ENCODE measurements at places on chromosomes 6 and 20.

GRCh38 chr20:4297127-4297826 is 281.9 kb upstream of the RNF24 start:
- no peak for DNase-seq

DNA sequence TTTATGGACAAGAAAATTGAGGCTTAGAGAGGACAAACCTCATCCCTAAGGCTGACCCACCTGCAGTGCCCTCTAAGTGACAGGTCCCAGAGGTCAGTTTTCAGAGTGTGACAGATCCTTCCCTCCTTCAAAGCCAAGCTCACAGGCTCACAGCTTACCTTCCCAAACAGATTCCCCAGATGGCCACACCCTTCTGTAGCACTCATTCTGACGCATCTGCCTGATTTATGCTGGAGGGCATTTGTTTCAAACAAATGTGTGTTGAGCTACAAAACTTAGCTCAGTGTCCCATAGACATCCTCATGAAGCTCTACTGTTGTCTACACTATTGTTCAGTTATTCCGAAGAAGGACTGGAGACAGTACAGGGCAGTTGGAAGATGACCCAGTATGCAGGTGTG is 60.6 kb upstream of the RIN2 start:
- DNase-seq: no peak

- DNase-seq: no peak
These were observed 136.5 kb upstream of the CDH4 start for GRCh38 chr20:61115364-61116065.

- DNase-seq: no peak
These were observed 13.8 kb upstream of the HLA-G start for GRCh38 chr6:29813809-29814208.

- DNase-seq: no peak
These were observed 610.1 kb upstream of the ARID1B start for GRCh38 chr6:156167016-156167624.

- DNase-seq: no peak
These were observed 96.0 kb upstream of the PRDM1 start for GRCh38 chr6:105990151-105990550.

DNA sequence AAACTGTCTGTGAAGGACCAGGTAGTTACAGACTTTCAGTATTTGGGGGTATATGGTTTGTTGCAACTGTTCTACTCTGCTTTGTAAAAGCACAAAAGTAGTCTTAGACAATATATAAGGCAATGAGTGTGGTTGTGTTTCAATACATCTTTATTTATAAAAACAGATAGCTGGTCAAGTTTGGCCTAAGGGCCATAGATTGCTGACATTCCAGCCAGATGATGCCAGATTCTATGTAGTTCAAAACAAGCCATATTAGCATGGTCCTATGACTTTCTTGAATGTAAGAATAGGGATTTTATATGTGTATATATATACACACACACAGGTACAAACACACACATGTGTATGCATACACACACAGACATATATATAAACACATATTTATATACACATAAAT is 201.8 kb downstream of the GRIK2 start:
- no peak for DNase-seq

GRCh38 chr20:48294196-48294595 is 508.9 kb upstream of the SULF2 start:
- DNase-seq: no peak

DNA sequence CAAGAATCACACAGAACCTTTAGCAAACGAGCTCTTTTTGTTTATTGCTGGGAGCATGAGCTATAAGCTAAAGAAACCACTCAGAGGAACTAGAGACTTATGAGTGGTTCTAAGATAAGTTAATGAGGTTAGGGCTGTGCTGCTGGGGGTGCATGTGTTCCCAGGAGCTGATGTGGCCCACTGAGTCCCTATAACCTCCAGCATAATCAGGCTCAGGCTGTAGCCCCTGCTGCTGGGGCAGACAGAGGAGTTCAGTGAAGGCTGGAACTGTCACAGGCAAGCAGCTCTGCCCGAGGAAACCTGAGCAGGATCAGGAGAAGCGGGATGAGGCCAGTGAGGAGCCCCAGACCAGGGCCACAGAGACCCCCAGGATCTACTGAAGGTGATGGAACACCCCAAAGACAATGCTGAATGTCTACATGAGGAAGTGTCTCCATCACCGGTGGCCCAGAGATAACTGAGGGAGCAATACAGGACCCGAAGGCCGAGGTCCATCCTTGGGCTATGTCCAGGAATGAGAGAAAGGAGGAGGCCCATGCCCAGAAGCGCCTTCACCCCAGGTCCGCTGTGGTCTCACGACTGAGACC is 17.3 kb downstream of the TUBB2B start:
- no peak for DNase-seq

- no peak for DNase-seq
These were observed 24.8 kb downstream of the GRM4 start for GRCh38 chr6:34120953-34121675.

GRCh38 chr6:39239527-39240154 is 10.4 kb upstream of the KCNK5 start:
- no peak for DNase-seq

- no peak for DNase-seq
These were observed 232.9 kb downstream of the SYNE1 start for GRCh38 chr6:152404086-152404857.

DNA sequence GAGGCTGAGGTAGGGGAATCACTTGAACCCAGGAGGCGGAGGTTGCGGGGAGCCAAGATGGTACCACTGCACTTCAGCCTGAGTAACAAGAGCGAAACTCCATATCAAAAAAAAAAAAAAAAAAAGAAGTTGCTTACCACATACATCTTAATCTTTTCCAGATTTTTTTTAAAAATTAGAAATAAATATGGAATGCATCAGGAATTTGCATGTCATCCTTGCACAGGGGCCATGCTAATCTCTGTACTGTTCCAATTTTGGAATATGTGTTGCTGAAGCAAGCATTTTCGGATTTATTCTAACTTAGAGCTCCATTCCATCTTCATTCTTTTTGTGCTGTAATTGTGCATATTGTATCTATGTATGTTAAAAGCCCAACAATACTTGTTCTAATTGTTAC is 62.5 kb downstream of the TRPC4AP start:
- no peak for DNase-seq

DNA sequence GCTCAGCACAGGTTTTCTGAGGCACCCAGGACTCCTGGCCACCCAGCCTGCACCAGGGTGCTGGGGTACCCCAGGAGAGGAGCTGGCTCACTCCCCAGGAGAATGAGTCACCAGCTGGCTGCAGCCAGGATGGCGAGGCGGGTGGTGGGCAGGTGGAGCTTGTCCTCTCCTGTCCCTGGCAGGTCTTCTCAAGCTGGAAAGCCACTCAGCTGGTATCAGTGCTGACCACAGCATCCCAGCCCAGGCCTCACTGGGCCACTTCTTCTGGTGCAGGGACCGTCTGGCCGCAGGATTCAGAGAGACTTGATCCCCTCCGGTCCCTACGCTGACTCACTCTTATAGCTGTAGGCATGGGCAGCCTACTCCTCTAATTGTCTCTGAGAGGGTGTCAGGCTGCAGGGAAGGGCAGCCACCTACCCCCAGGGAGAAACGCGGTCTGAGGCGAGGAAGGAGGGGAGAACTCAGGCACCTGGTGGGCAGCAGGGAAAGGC is 22.2 kb downstream of the TFEB start:
- DNase-seq: no peak

- DNase-seq: peak; percentile 74
These were observed 31.0 kb upstream of the EZR start for GRCh38 chr6:158849899-158850806.

GRCh38 chr6:41177695-41178094 is 14.8 kb upstream of the TREM2 start:
- DNase-seq: no peak

DNA sequence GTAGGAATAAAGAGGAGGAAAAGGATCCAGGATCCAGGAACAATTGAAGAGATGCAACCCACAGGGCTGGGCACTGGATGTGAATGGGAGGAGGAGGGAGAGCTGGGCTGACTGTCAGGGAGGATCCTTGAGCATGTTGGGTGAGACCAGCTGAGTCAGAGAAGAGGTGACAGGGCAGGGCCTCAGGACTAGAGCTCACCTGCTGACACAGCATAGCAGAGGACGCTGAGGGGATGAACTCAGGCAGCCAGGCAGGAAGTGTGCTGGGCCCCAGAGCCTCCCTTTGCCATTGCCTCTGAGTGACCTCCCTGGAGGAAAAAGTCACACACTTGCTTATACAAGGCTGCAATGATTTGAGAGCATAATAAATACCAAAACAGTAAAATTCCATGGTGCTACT is 72.3 kb downstream of the ZNF133 start:
- no peak for DNase-seq

DNA sequence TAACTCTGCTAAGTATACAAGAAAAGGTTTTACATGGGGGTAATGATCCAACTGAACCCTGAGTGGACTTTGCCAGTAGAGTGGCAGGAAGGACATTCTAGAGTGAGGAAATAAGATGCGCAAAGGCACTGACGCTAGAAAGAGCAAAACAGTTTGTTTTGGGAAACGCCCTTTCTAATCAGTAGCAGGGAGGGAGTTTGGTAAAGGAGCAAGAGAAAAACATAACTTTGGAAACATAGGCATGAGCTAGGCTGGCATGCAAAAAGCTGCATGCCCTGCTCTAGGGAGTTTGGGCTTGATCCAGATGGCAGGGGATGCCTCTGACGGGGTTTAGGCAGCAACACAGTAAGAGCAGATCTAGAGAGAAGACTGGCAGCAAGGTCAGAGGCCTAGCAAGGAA is 135.2 kb downstream of the DST start:
- DNase-seq: no peak

- no peak for DNase-seq
These were observed 35.1 kb upstream of the SMIM8 start for GRCh38 chr6:87287251-87287650.
